IMR-90 (cell line): ENCODE measurements at places on chromosomes 7 and 10. TPM values are rescaled to one million over a fixed set of nuclear protein-coding genes. Genes with fewer than 3 reads are reported as not detected.

Gene CLCN1
- not detected in 2 replicates for total RNA-seq

- no peak for DNase-seq
- H3K27ac ChIP-seq = no peak overlapping the region
- H3K4me1 ChIP-seq = no peaks in the 10 kb centered on the region
- H3K36me3 ChIP-seq = no peaks in the 10 kb centered on the region
Observed at GRCh38 chr10:65793738-65794425, 1132.0 kb upstream of the LRRTM3 start.

DNA sequence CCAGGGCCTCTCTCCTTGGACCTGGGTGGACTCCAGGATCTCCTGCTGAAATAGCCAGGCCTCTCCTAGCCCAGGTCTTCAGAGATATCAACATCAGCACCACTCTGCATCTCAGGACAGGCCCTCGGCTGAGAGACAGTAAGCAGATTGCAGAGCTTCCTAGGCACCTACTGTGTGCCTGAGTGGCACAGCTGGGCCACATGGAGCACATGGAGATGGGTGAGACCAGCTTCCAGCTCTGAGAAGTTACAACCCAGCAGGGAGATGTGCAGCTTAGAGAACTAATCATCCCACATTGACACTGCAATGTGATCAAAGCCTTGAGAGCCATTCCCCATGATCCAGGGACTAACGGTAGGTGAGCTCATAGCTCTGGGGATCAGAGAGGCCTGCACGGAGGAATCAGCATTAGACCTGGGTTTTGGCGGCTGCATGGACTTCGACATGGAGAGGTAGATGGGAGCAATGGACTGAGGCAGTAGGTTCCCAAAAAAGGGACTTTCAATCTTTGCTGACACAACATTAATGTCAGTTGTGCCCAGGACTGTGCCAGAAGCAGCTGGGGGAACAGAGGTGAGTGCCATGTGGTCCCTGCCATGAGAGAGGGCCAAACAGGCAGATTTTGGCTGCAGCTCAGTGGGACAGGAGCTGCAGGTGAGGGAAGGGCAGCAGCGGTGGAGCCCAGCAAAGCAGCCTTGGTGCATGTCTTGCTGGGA, 76.0 kb upstream of the LEP start:
- no peak overlapping the region for H3K27ac ChIP-seq
- no peak for DNase-seq
- peaks cover 10% of the 10 kb centered on the region for H3K4me1 ChIP-seq
- no peak overlapping the region for H3K4me3 ChIP-seq

GRCh38 chr7:39453743-39454355, 112.4 kb upstream of the YAE1 start:
- H3K27ac ChIP-seq = no peak overlapping the region
- H3K4me1 ChIP-seq = no peaks in the 10 kb centered on the region
- H3K36me3 ChIP-seq = no peaks in the 10 kb centered on the region
- DNase-seq = peak; percentile 59
- peaks cover 3% of the 10 kb centered on the region for H3K27me3 ChIP-seq

DNA sequence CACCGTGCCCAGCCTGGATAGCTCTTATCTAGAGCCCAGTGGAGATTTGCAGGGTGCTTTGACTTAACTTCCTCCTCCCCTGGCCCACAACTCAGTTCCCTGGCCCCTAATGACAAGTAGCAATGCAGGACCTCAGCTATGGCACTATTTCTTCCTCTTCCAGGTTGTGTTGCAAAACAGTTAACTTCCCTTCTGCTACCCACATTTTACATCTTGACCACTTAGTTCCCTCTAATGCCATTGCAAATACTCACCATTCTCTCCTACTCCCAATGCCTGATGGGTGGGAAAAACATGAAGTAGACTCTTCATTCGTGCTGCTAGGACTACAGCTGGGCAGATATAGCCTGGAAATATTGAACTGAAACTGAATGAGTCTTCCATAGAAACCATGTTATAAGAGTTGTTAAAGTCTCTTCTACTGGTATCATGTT, 39.1 kb upstream of the FGL2 start:
- H3K4me3 ChIP-seq = no peak overlapping the region
- no peaks in the 10 kb centered on the region for H3K36me3 ChIP-seq
- DNase-seq = no peak
- peaks cover 11% of the 10 kb centered on the region for H3K4me1 ChIP-seq
- H3K27me3 ChIP-seq = no peaks in the 10 kb centered on the region

DNA sequence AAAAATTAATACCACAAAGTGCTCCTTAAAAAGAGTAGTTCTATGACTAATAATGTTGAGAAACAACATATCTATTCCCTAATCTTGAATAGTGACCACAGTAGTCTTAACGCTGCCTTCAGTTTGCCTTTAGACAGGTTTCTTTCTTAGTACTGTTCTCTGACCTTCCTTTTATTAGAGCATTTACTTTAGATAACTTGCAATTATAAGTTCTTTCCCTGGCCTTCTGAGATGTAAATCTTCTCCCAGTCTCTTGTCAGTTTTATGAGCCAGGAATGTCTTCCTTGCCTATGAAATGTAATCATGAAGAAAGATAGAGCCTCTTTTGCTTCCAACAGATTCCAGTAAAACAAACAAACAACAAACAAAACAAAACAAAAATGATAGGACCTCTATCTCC, 1119.8 kb upstream of the LRRTM3 start:
- no peaks in the 10 kb centered on the region for H3K27me3 ChIP-seq
- H3K4me1 ChIP-seq = no peaks in the 10 kb centered on the region
- H3K4me3 ChIP-seq = no peak overlapping the region
- H3K36me3 ChIP-seq = no peaks in the 10 kb centered on the region

DNA sequence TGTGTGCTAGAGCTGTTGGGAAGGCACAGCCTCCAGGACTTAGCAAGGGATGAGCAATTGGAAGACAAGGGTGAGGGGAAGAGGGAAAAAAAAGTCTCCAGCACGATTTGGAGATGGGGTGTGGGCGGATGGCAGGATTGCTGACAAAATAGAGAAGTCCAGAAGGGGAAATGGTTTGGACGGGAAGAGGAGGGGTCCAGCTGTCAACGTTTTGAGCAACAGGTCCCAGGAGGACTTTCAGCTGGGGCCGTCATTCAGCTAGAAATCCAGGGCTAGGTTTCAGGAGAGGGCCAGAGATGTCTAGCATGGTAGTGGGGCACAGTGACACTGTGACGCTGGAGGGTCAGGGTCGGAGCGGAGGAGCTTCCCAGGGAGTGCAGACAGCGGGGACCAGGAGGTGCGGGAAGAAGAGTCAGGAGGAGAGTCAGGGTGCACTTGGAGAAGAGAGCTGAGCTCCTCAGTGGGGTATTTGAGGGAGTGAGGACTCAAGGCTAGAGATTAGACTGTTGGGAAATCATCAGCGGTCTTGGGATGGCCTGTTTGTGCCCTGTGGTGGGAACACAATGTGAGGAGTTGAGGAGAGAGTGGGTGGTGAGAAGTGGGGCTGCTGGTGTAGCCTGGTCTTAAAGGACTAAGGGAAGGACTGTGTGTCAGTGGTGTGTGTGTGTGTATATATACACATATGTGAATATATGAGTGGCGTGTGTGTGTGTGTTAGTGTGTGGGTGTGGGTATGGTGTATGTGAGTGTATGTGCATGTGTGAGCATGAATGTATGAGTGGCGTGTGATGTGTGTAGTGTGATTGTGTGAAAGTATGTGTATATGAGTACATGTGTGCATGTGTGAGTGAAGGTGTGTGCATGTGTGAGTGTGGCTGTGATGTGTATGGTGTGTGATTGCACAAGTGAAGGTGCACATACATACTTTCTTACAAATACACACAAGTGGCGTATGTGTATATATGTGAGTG, 3.8 kb downstream of the ZYX start:
- peaks cover 43% of the 10 kb centered on the region for H3K4me1 ChIP-seq
- peaks cover 73% of the 10 kb centered on the region for H3K36me3 ChIP-seq
- peak overlapping the region; percentile 52 for H3K27ac ChIP-seq
- DNase-seq = no peak
- no peaks in the 10 kb centered on the region for H3K27me3 ChIP-seq
- H3K4me3 ChIP-seq = peak overlapping the region; percentile 68
